Body of pancreas (tissue), 4 donors: ENCODE measurements at places on chromosomes 5 and 9. TPM values are rescaled to one million over a fixed set of nuclear protein-coding genes. Genes with fewer than 3 reads are reported as not detected.

GRCh38 chr5:72637058-72637457, 129.8 kb upstream of the ZNF366 start:
- no peaks in the 10 kb centered on the region for H3K27me3 ChIP-seq
- DNase-seq, result no peak
- H3K36me3 ChIP-seq, result no peaks in the 10 kb centered on the region
- no peak overlapping the region for H3K27ac ChIP-seq
- no peak overlapping the region for H3K4me3 ChIP-seq

DNA sequence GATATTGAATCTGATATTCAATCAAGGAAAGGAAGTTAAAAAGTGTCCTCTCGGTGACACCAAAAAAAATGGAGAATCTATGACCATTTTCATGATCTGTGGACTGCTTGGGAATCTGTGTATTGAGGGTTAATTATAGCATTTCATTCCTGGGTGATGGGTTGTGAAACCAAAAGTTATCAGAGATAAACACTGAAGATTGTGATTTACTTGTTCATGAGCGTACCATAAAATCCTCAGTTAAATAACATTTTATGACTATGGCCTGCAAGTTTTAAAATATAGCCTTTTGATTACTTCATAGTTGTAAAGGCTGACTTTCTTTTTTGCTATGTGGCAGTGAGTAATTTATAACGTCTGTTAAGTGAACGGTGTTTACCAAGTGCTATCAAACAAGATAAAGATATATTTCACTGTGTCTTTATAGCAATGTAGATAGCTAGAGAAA, 267.9 kb upstream of the SEMA6A start:
- no peaks in the 10 kb centered on the region for H3K4me1 ChIP-seq
- no peaks in the 10 kb centered on the region for H3K36me3 ChIP-seq
- no peak overlapping the region for H3K4me3 ChIP-seq
- H3K27ac ChIP-seq, result no peak overlapping the region

GRCh38 chr9:91677822-91678436, 254.3 kb upstream of the NFIL3 start:
- no peak overlapping the region for H3K27ac ChIP-seq
- no peaks in the 10 kb centered on the region for H3K27me3 ChIP-seq
- DNase-seq, result no peak
- peaks cover 4% of the 10 kb centered on the region for H3K4me1 ChIP-seq

DNA sequence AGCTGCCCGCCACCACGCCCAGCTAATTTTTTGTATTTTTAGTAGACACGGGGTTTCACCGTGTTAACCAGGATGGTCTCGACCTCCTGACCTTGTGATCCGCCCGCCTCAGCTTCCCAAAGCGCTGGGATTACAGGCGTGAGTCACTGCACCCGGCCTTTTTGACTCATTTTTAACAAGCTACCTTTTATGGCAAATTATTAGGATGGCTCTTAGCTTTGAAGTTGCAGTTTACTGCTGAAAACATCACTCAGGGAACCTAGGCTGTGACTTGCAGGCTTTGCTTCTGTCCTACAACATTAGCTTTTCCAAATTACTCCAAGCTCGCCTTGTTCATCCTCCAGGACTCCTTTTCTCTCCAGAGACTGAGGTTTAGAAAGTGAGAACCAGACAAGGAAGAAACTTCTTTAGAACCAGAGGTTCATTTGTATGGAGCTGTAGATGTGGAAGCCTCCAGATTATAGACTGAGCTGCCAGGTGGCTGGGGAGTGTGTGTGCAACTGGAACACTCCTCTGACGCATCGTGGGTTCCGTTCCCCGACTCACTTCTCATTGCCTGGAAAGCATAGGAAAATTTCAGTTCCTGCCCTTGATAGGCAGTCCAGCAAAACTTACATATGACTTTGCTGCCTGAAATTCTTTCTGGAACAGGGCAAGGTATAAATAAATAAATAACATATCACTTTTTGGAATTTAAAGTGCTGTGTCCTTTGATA, 23.8 kb upstream of the SPTAN1 start:
- no peaks in the 10 kb centered on the region for H3K4me1 ChIP-seq
- H3K4me3 ChIP-seq, result no peak overlapping the region
- H3K36me3 ChIP-seq, result peaks cover 35% of the 10 kb centered on the region
- no peak for DNase-seq
- H3K27ac ChIP-seq, result no peak overlapping the region

DNA sequence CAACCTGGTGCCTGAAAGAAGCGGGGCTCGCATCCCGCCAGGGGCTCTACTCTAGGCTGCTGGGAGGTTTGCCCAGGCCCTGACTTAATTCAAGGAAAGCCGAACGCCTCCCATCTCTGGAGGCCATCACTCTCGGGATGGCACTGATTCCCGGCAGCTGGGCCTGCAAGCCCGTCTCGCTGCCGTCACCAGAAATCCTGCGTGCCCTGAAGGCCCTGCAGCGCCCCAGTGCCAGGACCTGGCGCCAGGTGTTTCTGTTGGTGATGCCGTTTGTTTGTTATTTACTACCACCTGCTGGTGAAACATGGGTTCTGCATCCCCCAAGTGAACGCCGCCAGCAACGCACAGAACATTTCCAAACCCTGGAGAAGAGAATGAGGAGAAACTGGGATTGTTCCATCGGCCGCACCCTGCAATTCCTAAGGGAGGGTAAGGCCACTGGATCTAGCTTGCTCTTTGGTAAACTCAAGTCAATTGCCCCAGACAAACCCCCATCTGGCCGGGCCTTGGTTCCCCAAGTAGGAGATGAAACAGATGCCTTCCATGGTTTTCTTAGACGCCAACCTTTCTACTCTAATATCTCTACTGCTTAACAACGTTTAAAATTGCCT, 77.9 kb downstream of the AK8 start:
- H3K36me3 ChIP-seq, result no peaks in the 10 kb centered on the region
- no peaks in the 10 kb centered on the region for H3K27me3 ChIP-seq
- DNase-seq, result peak; percentile 83

GRCh38 chr5:18507114-18507513, 872.9 kb downstream of the TAF11L14 start:
- H3K4me1 ChIP-seq, result no peaks in the 10 kb centered on the region
- no peaks in the 10 kb centered on the region for H3K36me3 ChIP-seq
- DNase-seq, result no peak
- H3K4me3 ChIP-seq, result no peak overlapping the region
- no peaks in the 10 kb centered on the region for H3K27me3 ChIP-seq

- no peaks in the 10 kb centered on the region for H3K36me3 ChIP-seq
- no peaks in the 10 kb centered on the region for H3K27me3 ChIP-seq
- no peak overlapping the region for H3K4me3 ChIP-seq
- DNase-seq, result no peak
- no peak overlapping the region for H3K27ac ChIP-seq
These were observed 8.2 kb upstream of the DRD1 start for GRCh38 chr5:175452166-175452565.

Gene PCDHA6
- 5.9 TPM for total RNA-seq

DNA sequence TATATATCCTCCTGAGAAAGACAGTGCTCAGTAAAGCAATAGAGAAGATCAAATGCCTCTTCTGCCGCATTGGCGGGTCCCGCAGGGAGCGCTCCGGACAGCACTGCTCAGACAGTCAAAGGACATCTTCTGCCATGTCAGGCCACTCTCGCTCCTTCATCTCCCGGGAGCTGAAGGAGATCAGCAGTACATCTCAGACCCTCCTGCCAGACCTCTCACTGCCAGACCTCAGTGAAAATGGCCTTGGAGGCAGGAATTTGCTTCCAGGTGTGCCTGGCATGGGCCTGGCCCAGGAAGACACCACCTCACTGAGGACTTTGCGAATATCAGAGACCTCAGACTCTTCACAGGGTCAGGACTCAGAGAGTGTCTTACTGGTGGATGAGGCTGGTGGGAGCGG, 12.2 kb downstream of the PTGER4 start:
- no peak for DNase-seq
- peaks cover 35% of the 10 kb centered on the region for H3K4me1 ChIP-seq
- H3K27me3 ChIP-seq, result no peaks in the 10 kb centered on the region
- no peaks in the 10 kb centered on the region for H3K36me3 ChIP-seq
- no peak overlapping the region for H3K27ac ChIP-seq

GRCh38 chr5:68460147-68460798, 244.7 kb downstream of the PIK3R1 start:
- peak overlapping the region; percentile 72 for H3K27ac ChIP-seq
- no peaks in the 10 kb centered on the region for H3K36me3 ChIP-seq
- peak; percentile 29 for DNase-seq

- no peak overlapping the region for H3K4me3 ChIP-seq
- no peak overlapping the region for H3K27ac ChIP-seq
- DNase-seq, result no peak
- no peaks in the 10 kb centered on the region for H3K36me3 ChIP-seq
- H3K4me1 ChIP-seq, result peaks cover 4% of the 10 kb centered on the region
These were observed 6.9 kb upstream of the SCAMP1 start for GRCh38 chr5:78353520-78353919.

Gene PNPLA7
- total RNA-seq, result 16.1 TPM

DNA sequence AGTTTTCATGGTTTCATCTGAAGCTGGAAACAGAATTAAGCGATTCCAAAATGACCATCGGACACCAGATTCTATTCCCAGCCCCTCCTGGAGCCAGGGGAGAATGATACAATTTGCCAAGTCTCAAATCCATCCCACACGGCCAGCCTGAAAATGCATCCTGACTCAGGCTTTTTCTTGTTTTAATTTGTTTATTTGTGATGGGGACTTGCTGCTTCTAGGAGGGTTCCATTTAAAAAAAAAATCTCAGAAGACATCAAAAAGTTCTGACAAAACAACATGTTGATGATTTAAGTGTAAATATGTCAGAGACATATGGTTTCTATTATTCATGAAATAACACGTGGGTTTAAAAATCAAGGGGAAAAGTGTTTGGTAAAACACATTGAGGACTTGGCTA, 173.2 kb downstream of the GAS1 start:
- no peak overlapping the region for H3K27ac ChIP-seq
- no peak for DNase-seq
- no peaks in the 10 kb centered on the region for H3K27me3 ChIP-seq
- H3K4me1 ChIP-seq, result no peaks in the 10 kb centered on the region
- no peak overlapping the region for H3K4me3 ChIP-seq
- H3K36me3 ChIP-seq, result no peaks in the 10 kb centered on the region

GRCh38 chr9:103804077-103804735, 289.9 kb upstream of the SMC2 start:
- no peak overlapping the region for H3K4me3 ChIP-seq
- no peaks in the 10 kb centered on the region for H3K4me1 ChIP-seq

GRCh38 chr5:52579391-52579790, 208.3 kb upstream of the ITGA1 start:
- no peaks in the 10 kb centered on the region for H3K36me3 ChIP-seq
- no peak for DNase-seq
- H3K27ac ChIP-seq, result no peak overlapping the region
- H3K4me1 ChIP-seq, result no peaks in the 10 kb centered on the region
- H3K27me3 ChIP-seq, result no peaks in the 10 kb centered on the region
